ENCODE measurements at places on chromosomes 6 and 20.

GRCh38 chr20:46990017-46990595 is 95.5 kb downstream of the EYA2 start:
- DNase-seq: no peak

DNA sequence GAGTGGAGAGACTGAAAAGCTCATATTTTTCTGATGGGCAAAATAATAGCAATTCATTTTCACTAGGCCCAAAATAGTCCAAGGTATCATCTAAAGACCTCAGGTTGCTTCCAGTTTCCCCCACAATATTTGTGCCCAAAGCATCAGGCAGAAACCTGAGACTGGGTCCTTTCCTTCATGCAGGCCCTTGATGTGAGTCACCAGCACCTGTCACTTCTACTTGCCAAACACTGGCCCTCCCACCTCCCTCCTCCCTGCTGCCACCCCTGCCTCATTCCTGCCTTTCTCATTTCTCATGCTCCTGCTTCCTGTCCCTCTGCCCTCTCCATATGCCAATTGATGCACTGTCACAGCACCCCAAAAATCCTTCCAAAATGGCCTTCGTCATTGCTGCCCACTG is 230.4 kb upstream of the CST7 start:
- DNase-seq: peak; percentile 77

GRCh38 chr6:111503660-111504059 is 20.6 kb upstream of the REV3L start:
- DNase-seq: peak; percentile 84

- no peak for DNase-seq
Measured at GRCh38 chr6:25006565-25007001, 70.8 kb upstream of the RIPOR2 start.

DNA sequence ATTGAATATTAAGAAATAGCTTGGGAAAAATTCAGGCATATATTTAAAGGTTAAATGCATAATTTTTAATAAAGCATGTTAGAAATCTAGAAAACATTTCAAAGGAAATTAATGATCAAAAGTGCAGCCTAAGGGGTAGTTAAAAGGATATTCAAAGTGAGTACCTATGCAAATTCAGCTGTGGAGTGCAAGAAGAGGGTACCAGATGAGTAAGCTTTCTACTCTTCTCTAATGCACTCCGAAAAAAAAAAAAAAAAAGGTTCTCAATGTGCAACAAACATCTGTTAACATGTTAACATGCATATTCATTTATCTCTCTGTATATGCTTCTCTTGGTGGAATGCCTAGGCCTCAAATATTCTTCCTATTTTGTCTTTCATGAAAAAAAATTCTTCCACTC is 32.0 kb upstream of the KATNA1 start:
- no peak for DNase-seq

DNA sequence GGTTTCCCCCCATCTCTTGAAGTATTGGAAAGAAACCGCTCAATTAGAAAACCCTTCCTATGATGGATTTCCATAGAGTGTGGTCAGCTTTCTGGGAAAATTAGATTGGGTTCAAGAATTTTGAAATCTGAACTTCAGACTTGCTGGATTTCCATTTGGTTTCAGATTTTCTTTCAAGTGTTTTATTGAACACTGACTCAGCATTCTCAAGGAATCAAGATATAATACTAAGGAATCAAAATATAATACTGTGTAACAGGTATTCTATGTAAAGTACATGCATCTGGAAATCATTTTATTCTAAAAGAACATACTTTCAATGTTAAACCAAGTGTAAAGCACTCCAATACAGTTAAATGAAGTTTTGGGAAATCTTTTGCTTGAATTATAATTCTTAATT is 94.7 kb upstream of the CCN2 start:
- no peak for DNase-seq

GRCh38 chr20:51492167-51493092 is 50.1 kb downstream of the NFATC2 start:
- no peak for DNase-seq

DNA sequence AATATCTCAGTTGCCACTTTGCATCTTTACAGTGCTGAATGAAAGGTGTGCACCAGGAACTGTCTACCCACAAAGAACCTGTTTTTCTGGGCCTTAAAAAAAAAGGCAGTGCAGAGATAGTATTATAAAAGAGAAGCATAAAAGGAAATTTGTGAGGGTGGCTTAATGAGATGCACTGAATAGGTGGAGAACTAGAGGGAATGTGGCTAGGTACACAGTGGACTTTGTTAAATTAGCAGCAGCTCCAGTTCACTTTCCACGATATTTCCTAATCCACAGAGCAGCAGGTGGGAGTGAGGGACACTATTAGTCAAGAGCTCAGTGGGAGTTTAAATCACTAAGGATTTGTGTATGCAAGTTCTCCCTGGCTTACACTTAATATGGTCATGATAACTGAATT is 38.8 kb downstream of the MAP7 start:
- no peak for DNase-seq

- no peak for DNase-seq
Measured at GRCh38 chr20:10129749-10130148, 88.9 kb upstream of the SNAP25 start.

DNA sequence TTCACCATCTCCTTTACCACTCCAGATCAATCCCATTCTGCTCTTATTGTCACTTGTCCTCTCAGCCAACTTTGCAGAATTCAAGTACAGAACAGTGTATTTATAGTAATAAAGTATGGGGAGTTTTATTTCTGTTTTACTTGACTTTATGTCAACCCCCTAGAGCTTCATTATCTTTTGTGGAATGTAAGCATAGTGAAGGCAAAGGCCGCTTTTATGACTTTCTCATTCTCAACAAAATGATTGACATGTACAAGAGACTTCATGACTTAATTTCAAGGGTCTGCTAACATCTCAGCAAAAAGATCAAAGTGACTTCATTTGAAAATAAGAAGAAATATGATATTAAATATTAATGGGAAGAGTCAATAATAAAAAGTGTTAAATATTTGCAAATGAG is 28.7 kb upstream of the ARID1B start:
- no peak for DNase-seq

DNA sequence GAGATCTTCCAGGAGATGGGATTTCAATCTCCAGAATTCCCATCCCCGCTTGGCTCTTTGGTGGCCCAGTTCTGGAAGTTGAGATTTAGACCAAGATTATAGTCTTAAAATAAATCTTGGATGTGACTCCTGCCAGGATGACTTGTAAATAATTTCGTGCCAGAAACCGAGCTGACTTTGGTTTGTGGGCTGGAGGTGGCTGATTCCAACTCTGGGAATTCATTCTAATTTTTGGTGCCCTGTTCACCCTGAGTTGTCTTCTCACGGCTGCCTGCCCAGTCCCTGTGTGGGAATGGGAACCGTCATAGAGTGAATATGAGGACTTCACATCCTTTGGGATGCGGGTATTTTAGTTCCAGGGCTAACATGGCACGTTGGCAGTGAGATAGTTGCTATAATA is 64.8 kb downstream of the JARID2 start:
- no peak for DNase-seq

- no peak for DNase-seq
Measured at GRCh38 chr20:50323209-50323608, 132.6 kb downstream of the CEBPB start.

- DNase-seq: no peak
Measured at GRCh38 chr20:20358801-20359200, 9.1 kb upstream of the INSM1 start.

DNA sequence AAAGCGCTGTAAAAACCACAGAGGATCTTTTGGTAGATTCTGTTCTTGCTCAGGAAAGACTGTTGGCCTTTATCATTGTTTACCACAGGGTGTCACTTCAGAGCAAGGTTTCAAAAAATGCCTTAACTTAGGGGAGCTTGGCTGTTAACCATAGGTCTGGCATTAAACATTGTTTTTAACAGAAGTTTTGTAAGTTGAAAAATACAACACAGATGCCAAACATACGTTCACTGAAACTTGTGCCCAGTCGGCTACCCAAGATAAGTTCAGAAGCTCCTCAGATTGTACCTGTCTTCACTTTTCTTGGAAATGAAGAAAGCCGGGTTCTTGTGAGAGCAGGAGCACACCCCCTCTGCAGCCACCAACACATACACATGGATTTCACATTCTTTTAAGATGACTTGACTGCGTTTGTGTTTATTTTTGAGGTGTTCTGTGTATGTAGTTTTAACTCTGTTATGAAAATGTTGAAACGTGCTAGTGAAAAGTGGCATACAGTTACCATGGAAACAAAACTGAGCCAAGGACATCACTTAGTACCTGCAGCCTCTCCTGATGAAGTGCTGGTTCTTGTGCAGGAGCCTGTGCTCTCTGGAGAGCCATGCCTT is 64.9 kb downstream of the SYCP2L start:
- peak; percentile 22 for DNase-seq

- DNase-seq: peak; percentile 76
Measured at GRCh38 chr6:42564506-42564825, 637 bp downstream of the UBR2 start.

- DNase-seq: no peak
Measured at GRCh38 chr20:59469267-59470252, 134.8 kb upstream of the PHACTR3 start.

DNA sequence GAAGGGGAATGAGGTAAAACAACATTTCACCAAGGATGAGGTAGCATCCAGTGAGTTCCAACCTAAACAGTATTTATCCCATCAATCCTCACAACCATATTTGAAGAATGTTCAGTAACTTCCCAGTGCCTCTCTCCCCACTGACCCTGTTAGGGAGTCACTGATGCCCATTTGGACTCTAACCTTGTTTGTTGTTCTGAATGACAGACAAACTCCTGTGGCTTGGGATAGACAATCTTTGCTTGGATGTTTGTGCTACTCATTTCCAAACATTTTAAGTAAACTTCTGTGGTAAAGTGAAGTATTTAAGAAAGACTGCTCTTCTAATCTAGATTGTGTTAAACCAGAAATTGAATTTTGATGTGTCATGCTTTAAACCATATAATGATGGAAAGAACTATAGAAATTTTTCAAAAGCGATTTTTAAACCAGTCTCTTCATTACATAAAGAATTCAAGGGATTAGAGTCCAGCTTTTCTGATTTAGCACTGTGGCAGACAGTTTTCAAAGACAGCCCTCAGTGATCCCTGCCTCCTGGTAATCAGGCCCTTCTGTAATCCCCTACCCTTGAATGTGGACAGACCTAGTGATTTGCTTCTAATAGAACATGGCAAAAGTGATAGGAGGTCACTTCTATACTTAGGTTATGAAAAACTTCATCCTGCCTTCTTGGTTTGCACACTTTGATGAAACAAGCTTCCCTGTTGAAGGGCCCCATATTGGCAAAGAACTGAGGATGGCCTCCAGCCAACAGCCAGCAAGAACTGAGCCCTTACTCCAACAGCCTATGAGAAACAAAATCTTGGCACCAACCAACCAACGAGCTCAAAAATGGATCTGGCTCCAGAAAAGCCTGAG is 191.6 kb downstream of the DST start:
- DNase-seq: no peak

DNA sequence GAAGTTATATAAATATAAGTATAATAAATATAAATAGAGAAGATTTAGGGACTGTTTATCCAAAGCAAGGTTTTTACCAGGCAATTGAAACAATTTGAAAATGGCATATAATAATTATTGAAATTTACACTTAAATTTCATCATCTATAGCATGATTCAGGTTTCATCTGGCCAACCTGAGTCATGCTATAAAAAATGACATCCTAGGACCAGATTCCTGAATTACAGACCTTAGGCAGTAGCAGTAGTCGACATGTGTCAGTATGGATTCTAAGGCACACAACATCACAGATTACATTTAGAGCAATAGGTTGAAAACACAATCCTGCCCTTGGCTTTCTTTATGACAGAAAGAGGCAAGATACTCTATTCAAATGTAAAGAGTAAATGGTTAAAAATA is 592.3 kb downstream of the PHF3 start:
- no peak for DNase-seq

GRCh38 chr6:90297867-90298381 is 1.3 kb upstream of the BACH2 start:
- DNase-seq: no peak

GRCh38 chr20:63917811-63918210 is 22.9 kb downstream of the DNAJC5 start:
- no peak for DNase-seq

- DNase-seq: no peak
Measured at GRCh38 chr20:19775353-19776253, 17.5 kb downstream of the RIN2 start.

Measured in SJCRH30 (cell line).